ENCODE measurements at places on chromosomes 1 and 21. TPM values are rescaled to one million over a fixed set of nuclear protein-coding genes. Genes with fewer than 3 reads are reported as not detected.
A peak's percentile ranks its signal among the peaks of the same experiment; 100 is the strongest.

- no peak for DNase-seq
These were observed at the start of gene SLC1A7 for GRCh38 chr1:53142226-53142853. Gene SLC1A7, minus strand, starts transcription at chr1:53142638. Its CDS starts 189 bp downstream, at chr1:53142449.

DNA sequence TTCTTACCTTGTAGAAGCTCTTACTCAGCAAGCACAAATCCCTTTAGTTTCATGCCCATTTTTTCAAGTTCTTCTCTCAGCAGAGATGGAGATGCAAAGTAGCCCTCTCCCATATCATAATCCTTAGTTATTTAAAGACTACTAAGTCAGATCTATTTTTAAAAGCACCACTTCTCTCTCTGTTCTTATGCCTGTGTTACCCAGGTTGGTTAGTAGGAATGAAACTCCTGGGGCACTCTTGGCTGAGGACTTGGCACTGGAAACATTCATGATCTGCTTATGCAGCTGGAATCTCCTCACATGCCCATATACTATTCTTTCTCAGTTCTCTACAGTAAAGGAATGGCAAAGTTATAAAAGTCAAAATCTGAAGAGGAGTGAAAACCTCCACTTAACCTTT lies 51.9 kb upstream of the PPP2R5A start:
- no peak for DNase-seq

- no peak for DNase-seq
These were observed 411.2 kb downstream of the MATN1 start for GRCh38 chr1:30312226-30312625.

DNA sequence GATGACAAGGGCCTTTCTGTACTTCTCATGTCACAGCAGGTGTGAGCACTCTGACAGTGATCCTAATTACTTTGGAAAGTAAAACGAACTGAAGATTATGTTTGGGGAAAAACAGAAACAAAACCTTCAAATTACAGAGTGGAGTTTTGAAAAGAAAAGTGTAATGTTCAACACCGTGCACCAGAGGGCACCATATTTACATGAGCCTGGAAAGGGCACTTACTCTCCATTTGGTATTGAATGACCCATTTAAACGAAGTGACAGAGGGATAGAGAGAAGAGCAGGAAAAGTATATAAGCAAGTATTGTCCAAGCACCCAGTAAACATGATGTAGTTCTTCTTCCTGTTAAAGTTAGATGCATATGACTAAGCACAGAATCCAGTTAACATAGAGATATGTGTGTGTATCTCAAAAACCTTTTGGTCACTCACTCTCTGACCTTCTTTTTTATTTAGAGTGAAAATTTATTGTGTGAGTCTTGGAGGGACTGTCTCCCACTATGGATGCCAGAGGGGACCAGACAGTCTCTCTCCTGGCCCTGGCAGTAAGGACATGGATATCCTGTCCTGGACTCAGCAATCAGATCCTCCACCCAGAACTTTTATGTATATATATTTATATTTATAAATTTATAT lies 3.8 kb upstream of the RGSL1 start:
- peak; percentile 50 for DNase-seq

DNA sequence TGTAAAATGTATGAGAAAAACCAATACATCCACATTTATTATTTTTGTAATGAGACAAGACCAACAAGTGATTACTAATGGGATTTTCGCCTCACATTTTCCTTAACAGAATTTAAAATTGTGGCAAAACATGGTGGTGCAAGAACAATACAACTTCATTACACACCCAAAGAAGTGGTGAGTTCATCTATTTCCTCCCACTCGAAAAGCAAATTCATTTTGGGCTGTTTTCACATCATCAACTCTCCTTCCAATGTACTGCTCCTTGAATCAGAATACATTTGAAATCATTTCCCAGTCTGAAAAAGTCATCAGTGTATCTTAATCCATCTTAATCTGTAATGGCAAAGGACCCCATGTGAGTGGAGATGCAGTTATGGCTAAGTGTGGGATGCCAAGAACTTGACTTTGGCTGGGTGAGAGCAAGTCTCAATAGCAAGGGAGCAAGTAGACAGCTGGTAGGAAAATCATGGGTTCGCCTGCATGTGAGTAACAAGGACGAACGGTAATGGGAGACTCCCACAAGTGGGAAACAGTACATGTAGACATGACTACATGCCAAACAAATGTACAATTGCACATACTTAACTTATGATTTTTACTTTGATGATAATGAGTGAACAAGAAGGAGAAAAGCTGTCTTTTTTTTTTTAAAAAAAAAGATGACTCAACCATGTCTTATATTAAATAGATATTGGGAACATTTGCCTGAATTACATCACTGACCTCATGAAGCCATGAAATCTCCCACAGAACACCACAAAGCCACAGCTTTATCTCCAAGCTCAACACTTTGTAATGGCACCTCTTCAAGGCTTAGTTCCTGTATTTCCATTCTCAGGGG lies 46.0 kb downstream of the RUNX1 start:
- DNase-seq = peak; percentile 75

GRCh38 chr1:9128520-9129265 lies at the start of gene GPR157:
Gene GPR157, minus strand, starts transcription at chr1:9129102. Its CDS starts 75 bp downstream, at chr1:9129027.
- DNase-seq = peak; percentile 80

GRCh38 chr1:214236477-214236876 lies 44.5 kb upstream of the SMYD2 start:
- DNase-seq = no peak

- DNase-seq = peak; percentile 88
These were observed 119.2 kb downstream of the SMYD2 start for GRCh38 chr1:214400131-214400530.

- DNase-seq = peak; percentile 84
These were observed 2.4 kb upstream of the NFIA start for GRCh38 chr1:61079898-61080336.

- no peak for DNase-seq
These were observed 46.8 kb downstream of the TRPM2 start for GRCh38 chr21:44399955-44400790.

RABIF gene
- total RNA-seq = 10.5 TPM

F5 gene
- not detected for total RNA-seq

FMO4 gene
- total RNA-seq = 3.1 TPM

SPRR1B gene
- total RNA-seq = not detected

CYP2J2 gene
- total RNA-seq = 1.2 TPM

DIPK1A gene
- 18.3 TPM for total RNA-seq
